NCI-H1092 (cell line): ENCODE measurements at places on chromosomes 2 and 18.

GRCh38 chr2:60324536-60324935 is 228.9 kb downstream of the BCL11A start:
- DNase-seq, result no peak

GRCh38 chr2:221176667-221177066 is 395.4 kb downstream of the EPHA4 start:
- DNase-seq, result no peak

- DNase-seq, result no peak
Measured at GRCh38 chr18:67425672-67426071, 90.8 kb downstream of the DSEL start.

DNA sequence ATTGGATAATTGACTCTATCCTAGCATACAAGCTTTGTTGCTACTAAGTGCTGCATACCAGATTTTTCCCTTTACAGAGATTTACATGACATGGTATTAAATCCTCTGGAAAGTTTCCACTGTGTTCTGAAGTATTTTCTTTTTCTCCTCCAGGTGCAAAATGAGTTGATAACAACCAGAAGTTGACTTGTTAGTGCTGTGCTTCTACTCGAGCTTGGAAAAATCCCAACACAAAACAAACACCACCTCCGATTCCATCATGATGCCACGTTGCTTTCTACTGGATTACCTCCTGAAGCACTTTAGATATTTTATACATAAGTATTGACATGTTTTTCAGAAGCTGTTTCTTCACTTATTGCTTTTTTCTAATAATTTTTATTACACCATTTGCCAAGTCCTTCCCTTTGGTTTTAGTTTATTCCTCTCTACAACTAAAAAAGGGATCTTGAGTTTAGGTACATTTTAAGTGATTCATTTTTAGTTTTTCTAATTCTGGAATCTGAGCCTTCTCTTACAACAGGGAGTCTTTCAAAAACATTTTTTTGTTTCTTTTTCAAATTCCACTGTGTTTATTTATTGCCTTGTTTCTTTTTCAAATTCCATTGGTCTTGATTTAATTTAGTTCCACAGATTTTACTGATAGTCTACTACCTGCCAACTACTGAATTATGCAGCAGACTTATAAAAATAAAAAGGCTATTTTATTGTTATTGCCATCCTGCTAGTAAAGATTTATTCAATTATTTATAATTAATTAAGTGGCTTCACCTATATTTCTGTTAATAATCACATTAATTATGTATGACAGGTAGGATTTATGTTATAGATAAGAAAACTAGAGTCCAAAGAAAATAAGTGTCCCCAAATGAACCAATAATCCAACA is 143.4 kb downstream of the PPP1R1C start:
- no peak for DNase-seq

DNA sequence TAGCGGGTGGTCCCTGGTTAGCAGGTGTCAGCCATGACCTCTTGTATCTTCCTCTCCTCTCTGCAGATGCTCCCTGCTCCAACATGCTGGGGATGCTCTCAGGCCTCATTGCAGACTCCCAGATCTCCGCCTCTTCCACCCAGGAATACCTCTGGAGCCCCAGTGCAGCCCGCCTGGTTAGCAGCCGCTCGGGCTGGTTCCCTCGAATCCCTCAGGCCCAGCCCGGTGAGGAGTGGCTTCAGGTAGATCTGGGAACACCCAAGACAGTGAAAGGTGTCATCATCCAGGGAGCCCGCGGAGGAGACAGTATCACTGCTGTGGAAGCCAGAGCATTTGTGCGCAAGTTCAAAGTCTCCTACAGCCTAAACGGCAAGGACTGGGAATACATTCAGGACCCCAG is 60.8 kb downstream of the NRP2 start:
- DNase-seq, result no peak
